ENCODE measurements at places on chromosomes 6 and 20.

- no peak for DNase-seq
Observed at GRCh38 chr6:120211955-120212792, 862.6 kb upstream of the MAN1A1 start.

- no peak for DNase-seq
Observed at GRCh38 chr6:7991536-7991935, 72.7 kb downstream of the BLOC1S5 start.

GRCh38 chr20:13690943-13691342 is 52.2 kb upstream of the TASP1 start:
- DNase-seq: no peak

DNA sequence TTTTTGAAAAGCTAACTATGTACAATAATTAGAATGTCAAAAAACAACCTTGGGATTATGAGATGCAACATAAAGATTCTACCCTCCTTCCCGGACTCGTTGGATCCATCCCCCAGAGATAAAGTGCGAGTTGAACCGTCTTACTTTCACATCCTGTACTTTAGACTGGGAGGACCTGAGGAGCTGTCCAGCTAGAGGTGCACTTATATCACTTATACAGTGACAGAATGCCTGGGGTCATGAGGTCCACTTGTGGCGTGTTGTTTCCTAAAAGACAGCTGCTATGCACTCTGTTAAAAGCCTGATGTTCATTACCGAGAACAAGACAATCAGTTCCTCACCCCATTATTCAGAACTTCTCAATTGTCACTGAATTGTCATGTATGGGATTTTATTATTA is 2.1 kb downstream of the CDS2 start:
- DNase-seq: no peak

DNA sequence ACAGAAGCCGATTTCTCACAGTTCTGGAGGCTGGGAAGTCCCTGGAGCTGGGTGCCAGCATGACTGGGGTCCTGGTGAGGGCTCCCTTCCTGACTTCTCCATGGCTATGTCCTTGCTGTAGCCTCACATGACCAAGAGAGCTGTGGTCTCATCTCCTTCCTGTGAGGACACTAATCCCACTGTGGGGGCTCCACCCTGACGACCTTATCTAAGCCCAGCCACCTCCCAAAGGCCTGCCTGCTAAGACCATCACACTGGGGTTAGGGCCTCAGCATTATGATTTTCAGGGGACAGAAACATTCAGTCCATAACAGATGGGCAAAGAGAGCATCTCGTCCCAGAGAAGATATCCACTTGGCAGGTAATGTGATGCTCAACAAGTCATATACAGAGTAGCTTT is 16.8 kb downstream of the RPP40 start:
- no peak for DNase-seq

DNA sequence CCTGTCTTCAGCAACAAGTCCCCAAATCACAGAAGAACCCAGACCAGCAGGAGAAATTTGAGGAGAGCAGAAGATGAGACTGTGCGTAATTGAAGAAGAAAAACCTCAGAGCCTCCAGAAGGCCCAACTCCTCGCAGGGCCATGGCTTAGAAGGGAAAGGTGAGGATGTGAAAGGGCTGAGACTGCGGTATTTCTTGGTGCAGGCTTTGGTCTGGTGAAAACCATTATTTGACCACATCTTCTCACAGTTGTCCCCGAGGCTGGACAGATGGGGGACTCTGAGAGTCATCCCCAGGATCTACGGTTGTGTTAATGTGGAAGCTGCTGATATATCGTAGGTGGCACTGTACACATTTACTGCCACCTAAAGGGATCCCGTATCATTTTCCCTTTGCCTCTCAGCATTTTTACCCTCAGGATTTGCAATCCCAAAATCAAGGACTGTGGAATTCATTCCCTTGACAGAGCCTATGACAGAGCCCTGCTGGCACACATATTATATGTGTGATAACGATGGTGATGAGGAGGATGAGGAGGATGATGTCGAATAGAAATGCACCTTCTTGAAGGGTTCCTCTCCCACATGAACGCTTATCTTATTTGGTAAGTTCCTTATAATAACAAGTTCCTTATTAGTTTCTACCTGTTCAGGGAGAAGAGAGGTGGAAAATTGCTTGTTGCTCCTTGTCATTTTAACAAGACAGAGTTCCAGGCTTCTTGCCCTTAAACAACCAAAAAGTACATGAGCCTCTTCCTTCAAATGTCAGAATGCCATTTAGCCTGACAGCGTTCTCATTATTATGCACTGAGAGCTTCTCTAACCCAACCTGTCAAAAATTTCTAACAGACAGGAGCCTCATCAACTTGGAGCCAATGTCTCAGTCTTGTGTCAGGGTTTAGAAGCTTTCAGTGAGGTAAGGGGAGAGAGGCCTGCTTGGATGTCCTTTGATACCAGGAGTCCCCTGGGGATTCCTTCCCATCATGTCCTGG is 135.8 kb downstream of the PXDC1 start:
- DNase-seq: no peak

GRCh38 chr6:152100183-152100618 is 292.7 kb downstream of the ESR1 start:
- no peak for DNase-seq

DNA sequence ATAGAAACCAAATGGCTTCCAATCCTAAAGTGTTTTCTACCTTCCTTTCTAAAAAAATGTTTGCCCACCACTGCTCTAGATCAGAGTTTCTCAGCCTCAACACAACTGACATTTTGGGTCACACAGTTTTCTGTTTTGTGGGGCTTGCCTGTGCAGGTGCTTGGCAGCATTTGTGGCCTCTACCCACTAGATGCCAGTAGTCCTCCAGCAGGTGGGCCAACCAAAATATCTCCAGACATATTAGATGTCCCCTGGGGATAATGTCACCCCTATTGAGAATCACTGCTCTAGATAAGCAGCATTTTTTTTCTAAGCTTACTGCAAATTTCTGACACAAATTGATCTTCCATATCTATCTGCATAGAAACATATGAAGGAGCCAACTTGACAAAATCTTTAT is 26.3 kb upstream of the EPM2A start:
- no peak for DNase-seq

DNA sequence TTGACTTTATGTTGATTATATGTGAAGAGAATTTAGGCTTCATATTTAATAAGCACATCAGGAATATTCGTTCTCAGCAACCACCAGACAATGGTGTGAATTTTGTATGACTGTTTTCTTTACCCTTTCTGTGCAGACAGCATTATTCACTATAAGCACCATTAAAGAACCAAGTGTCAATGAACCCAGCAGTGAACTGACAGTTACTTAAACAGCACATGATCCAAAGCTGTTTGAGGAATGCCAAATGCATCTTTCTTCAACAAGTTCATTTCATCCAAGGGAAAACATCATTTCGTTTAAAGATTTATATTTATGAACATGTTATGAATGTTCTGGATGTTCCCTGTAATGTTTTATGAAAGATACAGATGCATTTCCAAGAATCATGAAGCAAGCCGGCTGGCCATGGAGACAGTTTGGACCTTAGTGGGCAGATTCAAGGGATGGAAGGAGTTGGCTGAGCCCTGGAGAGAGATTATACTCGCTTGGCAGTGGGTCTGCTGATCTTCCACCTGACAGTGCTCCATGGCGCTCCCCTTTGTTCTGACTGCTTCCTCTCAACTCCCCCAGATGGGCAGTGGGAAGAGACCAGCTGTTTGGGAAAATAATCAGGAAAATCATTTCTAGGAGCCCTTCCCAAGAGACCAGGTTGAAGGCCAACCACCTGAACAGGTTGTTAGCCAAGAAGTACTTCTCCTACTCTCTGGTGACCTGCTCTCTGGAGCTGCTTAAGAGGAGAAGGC is 326.0 kb upstream of the RSPO3 start:
- no peak for DNase-seq

DNA sequence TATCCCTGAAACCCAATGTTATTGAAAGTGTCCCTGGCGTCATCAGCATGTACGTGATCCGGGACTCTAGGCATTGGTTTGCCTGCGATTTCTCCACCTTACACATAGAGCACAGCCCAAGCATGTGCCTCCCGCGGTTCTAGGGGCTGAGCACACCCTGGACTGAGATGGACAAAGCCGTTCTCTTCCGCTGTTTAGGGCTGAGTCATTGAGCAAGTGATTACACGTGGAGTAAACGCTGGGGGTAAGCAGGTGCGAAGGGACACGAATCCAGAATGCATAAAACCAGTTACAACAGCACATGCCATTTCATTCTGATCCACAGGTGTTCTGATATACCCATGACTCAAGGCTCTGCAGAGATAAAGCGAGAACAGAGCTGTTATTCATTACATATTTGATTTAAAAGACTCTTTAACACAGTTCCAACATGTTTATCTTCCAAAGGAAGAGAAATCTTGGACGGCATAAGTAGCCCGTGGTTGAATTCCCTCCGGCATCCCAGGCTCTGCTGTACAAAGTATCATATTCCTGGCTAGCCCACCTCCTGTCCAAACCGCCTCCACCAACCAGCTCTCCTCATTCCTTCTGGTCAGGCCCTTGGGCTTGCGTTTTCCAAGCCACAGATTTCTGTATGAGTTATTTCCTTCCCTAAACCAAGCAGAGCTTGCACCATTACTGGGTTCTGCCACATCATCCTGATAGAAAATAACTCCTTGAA is 36.1 kb upstream of the THBS2 start:
- no peak for DNase-seq

DNA sequence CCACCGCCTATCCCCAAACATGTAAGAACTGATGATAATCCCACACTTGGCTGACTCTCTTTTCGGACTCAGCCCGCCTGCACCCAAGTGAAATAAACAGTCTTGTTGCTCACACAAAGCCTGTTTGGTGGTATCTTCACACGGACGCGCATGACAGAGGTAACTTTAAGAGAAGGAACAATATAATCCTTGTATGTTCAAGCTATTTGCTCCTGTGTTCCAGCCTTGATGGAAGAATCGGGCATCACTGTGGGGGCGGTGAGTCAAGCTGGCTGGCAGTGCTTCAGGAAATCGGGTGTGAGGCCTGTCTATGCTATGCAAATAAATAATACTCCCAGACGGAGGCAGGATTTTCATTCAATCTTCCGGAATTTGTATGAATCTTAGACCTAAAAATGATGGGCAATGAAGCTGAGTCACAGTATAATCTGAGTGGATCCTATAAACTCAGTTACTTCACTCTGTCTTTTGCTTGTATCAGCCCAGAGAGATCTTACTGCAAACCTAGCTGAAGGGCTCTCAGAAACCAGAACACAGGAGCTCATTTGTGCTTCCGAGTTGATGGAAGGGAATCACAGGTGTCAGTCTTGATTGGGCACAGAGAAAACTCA is 45.2 kb upstream of the NT5E start:
- DNase-seq: no peak

DNA sequence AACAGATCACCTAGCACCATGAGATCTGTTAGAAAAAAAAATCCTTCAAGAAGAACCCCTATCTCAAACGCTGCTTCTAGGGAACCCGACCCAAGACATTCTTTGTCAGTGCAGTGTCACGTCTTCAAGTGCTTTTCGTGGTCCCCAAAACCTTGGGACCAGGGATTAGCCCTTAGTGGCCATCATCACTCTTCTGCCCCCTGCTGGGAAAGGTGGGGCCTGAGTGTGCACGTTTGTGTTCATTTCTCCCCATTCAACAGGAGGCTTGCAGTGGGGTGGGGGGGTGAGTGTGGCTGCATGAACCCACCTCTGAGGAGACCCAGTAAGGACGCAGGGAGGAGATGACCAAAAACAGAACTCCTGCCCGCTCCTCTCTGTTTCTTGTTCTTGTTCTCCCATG is 218.2 kb upstream of the RNF24 start:
- DNase-seq: no peak

DNA sequence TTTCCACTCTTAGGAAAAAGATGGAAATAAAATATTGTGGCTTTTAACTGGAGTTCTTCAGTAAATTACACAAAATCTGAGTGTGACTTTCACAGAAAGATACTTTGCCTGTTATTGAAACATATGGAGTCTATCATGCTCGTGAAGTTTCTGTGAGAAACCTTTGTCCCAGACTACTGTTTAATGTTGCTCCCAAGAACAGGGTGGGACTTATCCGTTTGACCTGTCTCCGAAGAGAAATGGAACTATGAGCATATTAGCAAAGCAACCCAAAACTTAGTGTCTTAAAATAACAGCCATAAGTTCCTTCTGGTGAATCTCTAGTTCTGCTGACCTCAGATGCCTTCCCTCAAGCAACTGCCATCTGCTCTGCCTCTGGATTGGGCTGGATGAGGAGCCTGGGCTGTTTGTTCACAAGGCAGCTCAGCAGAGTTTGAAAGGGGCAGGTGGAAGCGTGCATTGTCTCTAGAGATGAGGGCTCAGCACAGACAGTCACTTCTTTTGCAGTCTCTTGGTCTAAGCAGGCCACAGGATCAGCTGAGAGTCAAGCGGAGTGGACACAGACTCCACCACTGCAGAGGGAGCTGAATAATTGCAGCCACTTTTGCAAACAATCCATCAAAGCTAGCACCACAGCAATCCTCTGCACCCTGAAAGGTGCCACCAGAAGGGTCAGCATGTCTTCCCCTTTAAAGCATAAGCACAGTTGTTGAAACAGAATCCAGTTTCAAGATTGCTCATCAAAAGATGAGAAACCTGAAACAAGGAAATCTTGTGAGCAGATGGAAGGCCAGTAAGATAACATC is 52.8 kb downstream of the MYB start:
- no peak for DNase-seq

GRCh38 chr6:88725111-88725975 is 238.1 kb downstream of the RNGTT start:
- DNase-seq: no peak

All from activated naive CD4-positive, alpha-beta T cell (primary cell).